Foreskin keratinocyte (primary cell): ENCODE measurements at places on chromosomes 5 and 9.

- no peak for DNase-seq
Observed at GRCh38 chr9:116350213-116350612, 196.6 kb downstream of the PAPPA start.

DNA sequence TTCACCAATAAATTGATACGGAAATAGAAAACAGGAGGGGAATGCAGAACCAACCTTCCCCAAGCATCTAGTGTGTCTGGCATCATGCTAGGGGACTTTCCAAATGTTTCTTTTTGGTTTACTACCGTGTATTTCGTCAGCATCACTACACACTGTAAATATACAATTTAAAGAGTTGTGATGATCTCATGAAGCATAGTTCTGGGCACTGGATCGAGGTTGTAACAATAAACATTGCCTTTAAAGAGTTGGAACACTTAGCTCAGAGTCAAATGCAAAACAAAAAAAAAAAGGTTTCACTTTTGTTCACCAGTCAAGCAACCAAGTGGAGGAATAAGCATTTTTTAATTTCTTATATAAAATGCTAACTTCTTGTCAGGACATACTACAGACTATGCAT, 2.9 kb upstream of the SCAI start:
- no peak for DNase-seq

GRCh38 chr5:154863291-154864080, 5.1 kb downstream of the CNOT8 start:
- DNase-seq = no peak

GRCh38 chr9:133619791-133620190, 10.6 kb upstream of the FAM163B start:
- no peak for DNase-seq

GRCh38 chr9:35681341-35682002, 7.7 kb downstream of the CA9 start:
- no peak for DNase-seq
